ENCODE measurements at places on chromosomes 6 and 20.

DNA sequence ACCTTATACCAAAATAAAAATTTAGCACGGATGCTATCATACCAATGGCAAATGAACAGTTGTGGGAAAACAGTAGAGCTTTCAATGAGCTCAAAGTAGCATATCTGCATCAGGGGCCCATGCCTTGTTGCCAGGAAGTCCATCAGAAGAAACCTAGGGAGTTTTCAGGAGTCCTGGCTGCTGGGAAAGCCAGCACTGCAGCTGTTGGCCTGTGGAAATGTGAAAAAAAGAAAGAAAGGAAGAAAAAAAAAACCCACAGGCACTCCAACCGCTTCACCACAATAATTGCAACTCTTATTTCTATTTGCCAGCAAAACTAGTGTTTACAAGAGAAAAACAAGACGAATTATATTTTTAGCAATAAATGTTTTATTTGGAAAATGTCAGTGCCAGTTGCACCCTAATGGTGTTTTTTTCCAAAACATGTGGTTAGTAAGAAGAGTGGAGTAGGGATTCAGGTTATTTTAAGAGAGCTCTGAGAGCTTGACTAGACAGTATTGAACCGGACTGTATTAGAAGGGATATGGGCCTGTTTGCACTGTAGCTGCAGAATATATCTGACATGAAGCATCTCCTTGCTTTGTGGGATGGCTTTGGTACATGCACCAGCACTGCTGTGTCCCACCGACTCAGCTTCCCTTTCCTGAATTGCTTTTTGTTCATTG, 137.3 kb downstream of the CCDC170 start:
- DNase-seq: no peak

- no peak for DNase-seq
Observed at GRCh38 chr6:145882121-145882531, 67.5 kb upstream of the FBXO30 start.

GRCh38 chr6:109031416-109031815, 63.2 kb downstream of the SESN1 start:
- DNase-seq: no peak

DNA sequence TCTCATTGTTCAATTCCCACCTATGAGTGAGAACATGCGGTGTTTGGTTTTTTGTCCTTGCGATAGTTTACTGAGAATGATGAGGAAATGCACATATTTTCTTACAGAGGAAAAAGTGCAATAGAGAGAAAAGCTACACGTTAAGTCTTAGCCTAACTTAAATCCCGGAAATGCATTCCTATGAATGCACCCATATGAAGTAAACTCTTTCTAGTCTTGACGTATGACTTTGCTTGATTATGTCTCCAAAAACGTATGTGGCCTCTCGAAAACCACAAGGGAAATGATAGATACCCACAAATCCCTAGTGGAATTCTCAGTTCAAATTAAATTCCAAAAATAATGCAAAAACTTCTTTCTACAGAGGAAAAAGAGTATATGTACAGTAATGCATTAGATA, 90.7 kb upstream of the SASH1 start:
- DNase-seq: no peak

DNA sequence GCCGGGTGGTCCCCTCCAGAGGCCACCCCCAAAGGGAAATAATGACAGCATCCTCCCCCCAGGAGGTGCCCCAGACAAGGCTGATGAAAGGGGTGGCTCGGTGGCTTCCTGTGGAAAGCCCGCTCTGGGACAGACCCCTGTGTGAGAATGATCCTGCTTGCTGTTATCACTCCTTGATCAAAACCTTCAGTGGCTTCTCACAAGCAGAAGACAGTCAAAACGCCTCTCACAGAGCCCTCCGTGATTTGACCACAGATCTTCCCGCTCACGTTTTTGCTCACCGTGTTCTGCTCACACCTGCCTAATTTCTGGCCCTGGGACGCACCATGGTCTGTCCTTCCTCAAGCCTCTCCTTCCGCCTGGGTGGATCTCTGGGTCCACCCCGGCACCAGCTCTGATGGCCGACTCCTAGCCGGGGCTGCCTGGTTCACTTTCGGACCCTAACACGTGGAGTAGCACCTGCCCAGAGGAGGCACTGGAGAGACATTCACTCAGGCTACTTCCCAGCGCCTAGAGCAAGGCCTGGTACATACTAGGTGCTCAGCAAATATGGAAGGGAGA, 210.4 kb downstream of the ANKRD60 start:
- no peak for DNase-seq

DNA sequence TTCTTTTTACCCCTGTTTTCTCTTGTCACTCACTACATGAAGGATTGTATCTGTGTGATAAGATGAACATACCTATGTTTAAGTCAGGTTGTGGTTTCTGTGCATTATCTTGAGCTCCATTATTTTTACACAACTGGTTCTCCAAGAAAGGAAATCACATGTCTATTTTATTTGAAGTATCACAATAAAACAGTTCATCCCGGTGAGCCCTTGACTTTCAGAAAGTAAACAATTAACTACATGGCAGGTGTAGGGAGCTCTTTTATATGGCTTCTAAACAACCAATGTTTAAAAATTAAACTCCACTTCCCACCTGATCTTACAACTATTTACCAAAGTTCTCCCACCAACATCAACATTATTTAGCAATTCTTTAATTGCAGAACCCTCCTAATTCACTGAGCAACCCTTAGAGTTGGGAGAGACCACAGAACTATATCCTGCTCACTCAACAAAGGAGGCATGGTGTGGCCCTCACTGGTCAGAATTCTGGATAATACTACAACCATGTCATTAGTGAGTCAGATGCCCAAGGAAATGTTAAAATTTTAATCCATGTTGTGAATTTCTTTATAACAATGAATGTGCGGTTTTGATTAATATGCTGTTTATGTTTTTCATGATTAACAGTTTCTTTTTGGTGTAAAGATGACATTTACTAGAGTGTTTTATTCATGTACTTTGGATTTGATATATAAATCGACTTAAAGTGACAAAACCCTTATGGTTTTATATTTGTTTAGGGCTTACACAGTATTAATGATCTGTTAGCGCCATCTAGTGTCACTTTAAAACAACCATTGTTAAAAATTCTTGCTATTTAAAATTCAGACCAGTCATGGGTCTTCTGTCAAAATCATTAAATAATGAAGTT, 50.0 kb upstream of the SCGN start:
- DNase-seq: peak; percentile 46

GRCh38 chr6:35960187-35960586, 39.3 kb upstream of the SRPK1 start:
- DNase-seq: no peak

GRCh38 chr6:113879186-113880096, 22.3 kb downstream of the MARCKS start:
- DNase-seq: no peak

- no peak for DNase-seq
Observed at GRCh38 chr6:145263778-145264211, 471.5 kb downstream of the EPM2A start.

GRCh38 chr6:117559299-117559698, 43.0 kb downstream of the GOPC start:
- DNase-seq: no peak

DNA sequence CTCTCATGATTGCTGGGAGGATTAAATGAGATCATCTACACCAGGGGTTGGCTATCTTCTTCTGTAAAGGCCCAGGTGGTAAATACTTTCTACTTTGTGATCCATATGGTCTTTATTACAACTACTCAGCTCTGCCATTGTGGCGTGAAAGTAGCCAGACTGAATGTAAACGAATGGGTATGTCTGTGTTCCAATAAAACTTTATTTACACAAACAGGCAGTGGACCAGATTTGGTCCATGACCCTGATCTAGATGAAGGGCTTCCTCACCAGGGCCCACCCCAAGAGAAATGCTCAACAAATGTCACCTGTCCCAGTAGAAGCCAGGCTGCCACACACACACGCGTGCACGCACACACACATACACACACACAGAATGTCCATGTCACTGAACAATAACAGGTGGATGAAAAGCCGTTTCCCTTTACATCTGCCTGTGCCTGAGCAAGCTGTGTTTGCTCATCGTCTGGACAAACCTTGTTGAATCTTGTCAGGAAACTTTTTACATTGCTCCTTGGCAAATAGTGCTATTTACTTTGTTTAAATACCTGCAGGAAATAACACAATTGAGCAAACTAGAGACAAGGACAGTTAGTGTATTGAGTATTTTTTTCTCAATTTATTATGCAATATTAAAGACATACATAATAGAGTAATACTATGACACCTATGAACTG, 114.3 kb downstream of the EYA2 start:
- DNase-seq: no peak

- no peak for DNase-seq
Observed at GRCh38 chr20:48463096-48463720, 364.6 kb downstream of the PREX1 start.

Measured in naive thymus-derived CD8-positive, alpha-beta T cell (primary cell).